ENCODE measurements at places on chromosomes 13 and 19.
A peak's percentile ranks its signal among the peaks of the same experiment; 100 is the strongest.

GRCh38 chr13:99320693-99321481 lies 13.7 kb upstream of the GPR183 start:
- DNase-seq = peak; percentile 62

DNA sequence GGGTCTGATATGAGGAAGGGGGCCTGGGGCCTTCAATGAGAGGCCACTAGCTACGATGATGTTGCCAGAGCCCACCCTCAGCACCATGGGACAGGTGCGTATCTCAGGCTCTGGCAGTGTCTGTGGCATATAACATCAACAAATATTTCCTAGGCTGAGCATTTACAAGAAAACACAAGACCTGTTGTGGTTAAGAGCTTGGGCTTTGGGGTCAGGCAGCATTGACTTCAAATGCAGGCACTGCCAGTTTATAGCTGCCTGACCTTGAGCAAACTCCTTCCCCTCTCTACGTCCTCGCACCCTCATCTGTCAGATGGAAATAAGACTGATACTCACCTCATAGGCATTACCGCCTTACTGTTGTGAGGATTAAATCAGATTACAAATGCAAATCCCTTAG lies 156.0 kb downstream of the KATNAL1 start:
- no peak for DNase-seq

DNA sequence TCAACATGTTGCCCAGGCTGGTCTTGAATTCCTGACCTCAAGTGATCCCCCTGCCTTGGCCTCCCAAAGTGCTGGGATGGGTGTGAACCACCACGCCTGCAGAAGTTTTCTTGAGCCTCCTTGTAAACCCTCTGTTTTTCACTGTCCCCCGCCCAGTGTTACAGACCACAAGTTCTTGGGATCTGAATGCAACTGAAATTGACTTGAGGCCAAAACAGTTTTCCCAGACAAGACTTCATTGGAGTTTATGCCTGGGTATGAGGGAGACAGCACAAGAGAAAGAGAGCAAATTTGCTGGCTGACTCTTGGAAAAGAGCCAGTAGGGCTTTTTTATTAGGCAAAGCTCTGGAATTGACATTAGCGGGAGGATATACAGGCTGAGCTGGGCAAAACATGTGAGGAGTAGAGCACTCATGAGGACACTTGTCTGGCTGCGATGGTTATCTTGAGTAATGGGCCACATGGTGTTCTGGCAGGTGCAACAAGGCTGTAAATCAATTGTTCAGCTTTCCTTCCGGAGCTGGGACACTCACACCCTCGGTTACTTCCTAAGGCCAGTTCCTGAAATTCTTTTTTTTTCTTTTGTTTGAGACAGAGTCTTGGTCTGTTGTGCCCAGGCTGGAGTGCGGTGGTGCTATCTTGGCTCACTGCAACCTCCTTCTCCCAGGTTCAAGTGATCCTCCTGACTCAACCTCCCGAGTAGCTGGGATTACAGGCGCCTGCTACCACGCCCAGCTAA lies 12.7 kb upstream of the HNRNPL start:
- DNase-seq = no peak

- no peak for DNase-seq
Observed at GRCh38 chr19:47152205-47152604, 21.6 kb downstream of the SAE1 start.

GRCh38 chr13:48260970-48261369 lies 28.0 kb downstream of the ITM2B start:
- no peak for DNase-seq

DNA sequence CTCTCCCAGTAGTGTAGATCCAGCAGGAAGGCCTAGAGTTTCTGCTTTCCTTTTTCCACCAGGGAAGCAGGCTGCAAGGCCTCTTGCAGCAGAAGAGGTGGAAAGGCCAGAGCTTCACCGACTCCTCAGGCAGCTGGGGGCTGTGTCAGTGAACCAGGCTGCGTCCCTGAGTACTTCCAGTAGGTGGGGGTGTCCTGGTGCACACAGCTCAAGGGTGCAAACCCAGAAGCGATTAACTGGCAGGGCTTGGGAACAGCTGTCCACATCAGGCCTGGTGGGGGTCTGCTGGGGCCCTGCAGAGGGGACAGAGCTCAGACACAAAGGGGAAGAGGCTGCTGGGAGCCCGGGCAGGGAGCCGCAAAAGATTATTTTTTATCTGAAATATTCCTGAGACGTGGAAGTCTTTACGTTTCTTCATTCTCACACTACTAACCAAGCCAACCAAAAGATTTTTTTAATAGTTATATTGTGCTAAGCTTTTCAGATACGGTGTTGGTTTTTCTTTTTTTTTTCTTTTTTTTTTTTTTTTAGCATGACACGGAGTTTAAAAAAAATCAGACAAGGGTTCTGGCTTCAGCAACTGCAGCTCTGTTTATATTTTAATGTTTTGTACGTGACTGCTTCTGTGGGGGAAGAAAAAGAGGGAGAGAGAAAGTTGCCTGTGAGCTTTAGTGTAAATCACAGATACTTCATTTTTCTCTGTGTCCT lies 11.0 kb downstream of the TSHZ3 start:
- no peak for DNase-seq

Data from fibroblast of skin of left biceps (primary cell).